ENCODE measurements at places on chromosomes 3 and 15. TPM values are rescaled to one million over a fixed set of nuclear protein-coding genes. Genes with fewer than 3 reads are reported as not detected.

Gene DOCK3
- total RNA-seq: 0.19 TPM

Gene CLDN1
- 1.3 TPM for total RNA-seq

Gene ECE2
- total RNA-seq: not detected

Gene FAIM
- 5.6 TPM for total RNA-seq

Gene HAUS2
- total RNA-seq: 27.8 TPM

Gene LRRIQ4
- 0.19 TPM for total RNA-seq

Gene CPLX3
- not detected for total RNA-seq

Gene CYP11A1
- 0.10 TPM for total RNA-seq

Gene CORO2B
- 4.2 TPM for total RNA-seq

Gene P3H2
- 16.0 TPM for total RNA-seq

Gene GOLGA6B
- total RNA-seq: not detected

Gene PIERCE2
- total RNA-seq: 0.38 TPM

Gene GUCA1C
- not detected for total RNA-seq

Gene CLDN16
- total RNA-seq: under 0.01 TPM

Gene MRPS11
- total RNA-seq: 34.3 TPM

Gene OIP5
- 4.2 TPM for total RNA-seq

Gene CYP1A1
- total RNA-seq: 10.5 TPM

Gene MAPK6
- total RNA-seq: 54.3 TPM

Gene RHOV
- total RNA-seq: under 0.01 TPM

Gene TGFBR2
- total RNA-seq: 653 TPM

Gene FRMD5
- 12.7 TPM for total RNA-seq

Gene PRR20G
- not detected for total RNA-seq

Gene C3orf70
- total RNA-seq: 0.67 TPM

Gene GLCE
- total RNA-seq: 163 TPM

Gene LOXL1
- total RNA-seq: 3.0 TPM

Gene CAPN3
- total RNA-seq: 0.96 TPM

Gene NPAP1
- not detected for total RNA-seq

Gene TCF12
- 123 TPM for total RNA-seq

Gene GTF2E1
- 24.9 TPM for total RNA-seq

Gene PTH1R
- total RNA-seq: 0.48 TPM

Gene WDR93
- 0.10 TPM for total RNA-seq

Gene SCN5A
- 4.6 TPM for total RNA-seq

Gene GREM1
- total RNA-seq: 0.98 TPM

Gene KLHL40
- not detected for total RNA-seq

Gene SRGAP3
- 0.98 TPM for total RNA-seq

Gene CCDC54
- not detected for total RNA-seq

Gene CELF6
- total RNA-seq: under 0.01 TPM

Gene CFAP161
- total RNA-seq: 1.8 TPM

Gene MAP2K5
- total RNA-seq: 5.2 TPM

Gene APOD
- 5.7 TPM for total RNA-seq

Gene GPR15
- total RNA-seq: not detected

Gene SYNPR
- not detected for total RNA-seq

Gene MORC1
- not detected for total RNA-seq

Gene RETNLB
- total RNA-seq: not detected

Gene ZNF662
- total RNA-seq: 3.2 TPM

Gene TTLL13
- total RNA-seq: 0.38 TPM

Gene SCAP
- 58.9 TPM for total RNA-seq

Gene GPD1L
- total RNA-seq: 9.5 TPM

Gene PIGBOS1
- total RNA-seq: 14.0 TPM

Gene MLF1
- total RNA-seq: 7.5 TPM

Gene A4GNT
- total RNA-seq: not detected

Gene NMNAT3
- 0.76 TPM for total RNA-seq

Gene FMN1
- 0.33 TPM for total RNA-seq

Gene GOLGA8H
- 0.98 TPM for total RNA-seq

Gene ZNF80
- total RNA-seq: not detected

Gene ACKR2
- not detected for total RNA-seq

Data from vein endothelial cell (primary cell).